ENCODE measurements at places on chromosomes 7 and 10. TPM values are rescaled to one million over a fixed set of nuclear protein-coding genes. Genes with fewer than 3 reads are reported as not detected.

The DKK1 gene
- 0.69 TPM for total RNA-seq

The ICA1 gene
- 4.1 TPM for total RNA-seq

The C10orf53 gene
- total RNA-seq: not detected

The FAM131B gene
- total RNA-seq: 0.42 TPM

The KCP gene
- total RNA-seq: not detected

The ST8SIA6 gene
- 1.2 TPM for total RNA-seq

The UTF1 gene
- not detected for total RNA-seq

The BLVRA gene
- 102 TPM for total RNA-seq

- DNase-seq: no peak
Observed at GRCh38 chr10:124496150-124496549, 34.5 kb downstream of the LHPP start.

- peak; percentile 64 for DNase-seq
Observed at GRCh38 chr10:125551247-125551646, 131.7 kb downstream of the TEX36 start.

DNA sequence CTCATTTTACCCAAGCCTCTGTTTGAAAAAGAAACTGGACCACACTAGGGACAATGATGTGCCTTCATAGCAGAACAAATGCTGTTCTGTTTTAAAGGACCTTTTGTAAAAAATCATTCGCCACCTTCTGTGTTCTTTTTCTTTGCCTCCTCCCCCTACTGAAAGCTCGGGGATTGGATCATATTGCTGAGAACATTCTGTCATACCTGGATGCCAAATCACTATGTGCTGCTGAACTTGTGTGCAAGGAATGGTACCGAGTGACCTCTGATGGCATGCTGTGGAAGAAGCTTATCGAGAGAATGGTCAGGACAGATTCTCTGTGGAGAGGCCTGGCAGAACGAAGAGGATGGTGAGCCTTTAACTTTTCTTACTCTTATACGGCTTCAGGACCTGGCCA lies 62.2 kb downstream of the POLL start:
- DNase-seq: no peak

DNA sequence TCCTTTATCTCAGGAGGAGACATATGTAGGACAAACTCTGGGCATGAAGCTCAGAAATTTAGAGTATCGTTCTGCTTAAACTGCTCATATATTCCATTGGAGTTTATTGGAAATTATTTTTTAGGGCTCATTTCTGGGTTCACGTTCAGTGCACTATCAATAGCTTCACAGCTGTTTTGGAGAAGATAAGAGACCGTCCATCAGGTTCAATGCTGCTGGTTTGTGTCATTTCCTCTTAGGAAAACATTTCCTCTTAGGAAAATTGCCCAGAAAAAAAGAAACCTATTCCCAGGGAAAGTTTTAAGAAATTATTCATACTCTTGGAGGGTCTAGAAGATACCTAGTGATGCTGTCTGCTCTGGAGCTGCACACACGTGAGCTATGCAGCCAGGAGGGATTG lies 691.7 kb downstream of the GRID1 start:
- DNase-seq: no peak

- DNase-seq: no peak
Observed at GRCh38 chr7:134089446-134089845, 37.7 kb upstream of the LRGUK start.

- DNase-seq: no peak
Observed at GRCh38 chr10:62893036-62893435, 76.9 kb upstream of the EGR2 start.

GRCh38 chr7:108452707-108453106 lies 3.5 kb downstream of the NRCAM start:
- no peak for DNase-seq

GRCh38 chr7:146956853-146957252 lies 840.3 kb downstream of the CNTNAP2 start:
- DNase-seq: no peak

DNA sequence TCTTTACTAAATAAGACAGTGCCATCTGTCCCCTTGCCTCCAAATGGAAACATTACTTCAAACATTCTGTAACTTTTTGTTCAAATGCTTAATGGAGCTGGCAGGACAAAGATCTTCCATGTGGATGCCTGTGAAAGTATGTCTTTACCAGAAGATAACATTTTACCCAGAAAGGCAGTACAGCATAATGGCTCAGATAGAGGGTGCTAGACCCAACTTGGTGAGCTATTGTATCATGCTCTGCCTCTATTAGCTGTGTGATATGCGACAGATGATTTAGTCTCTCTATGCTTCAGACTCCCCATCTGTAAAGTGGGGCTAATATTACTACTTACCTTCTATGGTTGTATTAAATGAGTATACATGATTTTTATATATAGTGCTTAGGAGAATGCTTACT lies 8.8 kb upstream of the SMKR1 start:
- no peak for DNase-seq

DNA sequence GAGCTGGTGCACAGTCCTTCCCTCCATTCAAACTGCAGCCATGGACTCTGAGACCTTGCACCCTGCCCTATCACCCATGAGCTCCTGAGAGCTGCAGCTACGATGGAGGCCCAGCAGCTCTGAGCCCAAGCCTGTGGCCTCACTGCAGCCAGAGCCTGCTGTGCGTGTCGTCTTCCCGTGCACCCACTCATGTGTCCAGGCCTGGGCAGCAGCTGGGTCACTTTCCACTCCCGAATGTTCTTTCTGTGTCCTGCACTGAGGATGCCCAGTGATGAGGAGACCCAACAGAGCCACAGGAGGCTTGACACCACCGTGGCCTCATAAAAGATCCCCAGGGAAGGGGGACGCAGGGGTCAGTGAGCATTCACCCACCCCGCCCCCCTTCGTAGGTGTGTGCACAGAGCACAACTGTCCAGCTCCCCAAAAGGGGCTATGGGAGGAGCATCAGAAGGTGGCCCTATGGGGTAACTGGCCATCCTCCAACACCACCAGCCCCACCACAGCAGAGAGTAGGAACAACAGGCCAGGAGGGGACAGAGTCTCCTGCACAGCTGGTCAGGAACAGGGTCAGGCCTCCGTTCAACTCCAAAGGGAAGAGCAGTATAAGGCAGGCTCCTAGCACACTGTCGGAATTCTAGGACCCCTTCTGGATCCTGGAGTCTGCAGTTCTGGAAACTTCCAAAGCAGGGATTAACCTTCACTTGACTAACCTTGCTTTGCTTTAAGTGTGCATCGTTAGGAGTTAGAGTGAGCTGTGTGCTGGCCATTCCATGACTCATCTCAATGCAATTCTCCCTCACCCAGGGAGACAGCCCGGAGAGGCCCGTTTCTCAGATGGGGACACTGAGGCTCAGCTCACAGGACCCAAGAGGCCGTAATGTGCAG lies 52.6 kb downstream of the RASGEF1A start:
- DNase-seq: no peak

- DNase-seq: no peak
Observed at GRCh38 chr10:102619281-102619981, 24.8 kb upstream of the TRIM8 start.

- DNase-seq: no peak
Observed at GRCh38 chr10:72740528-72740927, 48.6 kb downstream of the MCU start.

DNA sequence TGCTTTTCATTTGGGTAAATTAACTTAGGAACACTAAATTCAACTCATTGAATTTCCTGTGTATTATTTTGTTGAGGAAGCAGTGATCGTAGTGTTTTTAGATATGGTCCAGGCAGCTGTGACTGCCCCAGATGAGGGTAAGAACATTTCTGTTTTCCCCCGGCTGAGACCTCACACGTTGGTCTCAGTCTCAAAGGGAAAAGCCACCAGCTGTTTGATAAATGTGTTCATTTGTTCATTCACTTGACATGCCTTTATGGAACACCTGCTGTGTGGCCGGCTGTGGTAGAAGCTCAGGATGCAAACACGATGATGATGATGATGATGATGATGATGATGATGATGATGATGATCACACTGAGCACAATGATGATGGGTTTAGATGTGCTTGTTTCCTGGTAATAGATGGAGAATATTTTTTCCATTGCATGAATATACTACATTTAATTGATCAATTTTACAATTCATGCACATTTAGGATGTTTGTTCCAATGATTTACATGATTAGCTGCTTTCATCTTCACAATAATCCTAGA lies 125.6 kb upstream of the ZNF32 start:
- no peak for DNase-seq

- DNase-seq: no peak
Observed at GRCh38 chr7:70263471-70264255, 665.4 kb downstream of the AUTS2 start.

- no peak for DNase-seq
Observed at GRCh38 chr7:95102662-95103061, 195.3 kb downstream of the PPP1R9A start.

DNA sequence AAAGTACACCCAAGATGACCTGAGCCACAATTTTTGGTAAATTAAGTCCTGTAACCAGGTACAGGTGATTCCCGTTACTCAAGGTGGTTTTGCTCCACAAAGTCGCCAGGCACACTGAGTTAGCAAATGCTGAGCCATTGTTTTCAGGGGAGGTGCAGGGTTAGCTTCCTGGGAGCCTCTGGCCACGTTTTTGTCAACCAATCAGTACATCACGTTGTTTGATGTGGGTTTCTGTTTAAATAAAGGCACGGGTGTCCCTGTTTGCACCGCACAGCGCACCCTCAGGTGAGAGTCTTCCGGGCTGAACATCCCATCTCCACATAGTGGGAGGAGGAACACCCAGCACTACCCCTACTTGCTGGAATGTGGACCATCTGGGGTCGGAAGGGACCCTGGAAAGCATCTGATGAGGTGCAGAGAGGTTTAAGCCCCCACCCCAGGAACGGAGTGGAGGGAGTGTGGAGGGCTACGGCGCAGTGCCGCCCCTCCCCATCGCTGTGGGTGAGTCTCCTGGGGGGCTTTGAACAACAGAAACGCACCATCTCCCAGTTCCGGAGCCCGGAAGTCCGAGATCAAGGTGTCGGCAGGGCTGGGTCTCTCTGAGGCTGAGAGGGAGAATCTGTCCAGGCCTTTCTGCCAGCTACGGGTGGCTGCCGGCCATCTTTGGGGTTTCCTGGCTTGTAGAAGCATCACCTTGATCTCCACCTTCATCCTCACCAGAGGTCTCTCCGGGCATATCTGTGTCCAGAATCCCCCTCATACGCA lies 42.5 kb downstream of the PRKAG2 start:
- DNase-seq: no peak

DNA sequence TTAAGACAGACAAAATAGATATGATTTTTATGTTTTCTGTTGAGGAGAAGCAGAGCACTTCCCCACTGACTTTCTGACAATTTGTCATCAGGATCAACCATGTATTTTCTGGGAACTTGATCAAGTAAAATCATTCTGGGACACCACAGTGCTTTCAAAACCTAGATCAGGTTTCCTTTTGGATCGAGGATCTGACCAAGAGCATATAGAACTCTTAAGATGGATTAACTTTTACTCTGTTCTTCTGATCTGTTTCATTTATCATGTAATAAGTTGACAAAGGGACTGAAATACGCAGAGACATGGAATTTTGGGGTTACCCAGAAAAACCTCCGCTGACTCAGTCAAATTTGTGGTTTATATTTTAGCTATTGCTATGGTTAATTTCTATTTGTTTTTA lies 136.0 kb upstream of the WNT16 start:
- DNase-seq: no peak

DNA sequence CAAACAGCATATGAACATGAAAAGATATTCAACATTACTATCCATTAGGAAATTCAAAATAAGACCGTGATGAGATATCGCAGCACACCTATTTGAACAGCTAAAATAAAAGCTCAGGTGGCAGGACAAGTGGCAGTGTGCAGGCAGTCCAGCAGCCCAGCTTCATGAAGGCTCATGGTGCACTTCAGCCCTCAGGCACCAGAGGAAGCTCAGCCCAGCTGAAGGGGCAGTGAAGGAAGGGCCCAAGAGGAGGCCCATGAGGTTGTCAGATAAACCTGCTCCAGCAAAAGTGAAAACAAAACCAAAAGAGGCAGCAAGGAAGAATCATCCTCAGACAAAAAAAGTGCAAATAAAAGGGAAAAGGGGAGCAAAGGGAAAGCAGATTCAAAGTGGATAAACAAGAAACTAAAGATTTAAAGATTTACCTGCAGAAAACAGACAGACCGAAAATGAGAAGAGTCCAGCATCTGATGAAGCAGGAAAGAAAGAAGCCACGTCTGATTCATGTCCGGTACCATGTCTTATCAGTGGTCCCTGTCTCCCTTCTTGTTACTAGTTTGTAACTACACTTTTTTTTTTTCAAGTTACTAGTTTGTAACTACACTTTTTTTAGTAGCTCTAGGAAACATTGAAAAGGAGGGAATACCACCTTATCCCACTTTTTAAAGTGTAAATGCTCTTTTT lies 15.0 kb upstream of the FAM24B start:
- no peak for DNase-seq

DNA sequence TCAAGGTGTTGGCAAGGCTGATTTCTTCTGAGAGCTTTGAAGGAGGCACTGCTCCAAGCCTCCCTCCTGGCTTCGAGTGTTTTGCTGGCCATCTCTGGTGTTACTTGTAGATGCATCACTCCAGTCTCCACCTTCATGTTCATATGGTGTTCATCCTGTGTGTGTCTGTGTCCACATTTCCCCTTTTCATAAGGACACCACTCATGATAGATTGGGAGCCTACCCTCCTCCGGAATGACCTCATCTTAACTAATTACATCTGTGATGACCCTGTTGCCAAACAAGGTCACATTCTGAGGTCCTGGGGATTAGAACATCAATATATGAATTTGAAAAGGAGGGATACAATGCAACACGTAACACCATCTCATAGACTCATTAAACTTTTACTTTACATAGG lies 119.0 kb downstream of the CREB5 start:
- no peak for DNase-seq

DNA sequence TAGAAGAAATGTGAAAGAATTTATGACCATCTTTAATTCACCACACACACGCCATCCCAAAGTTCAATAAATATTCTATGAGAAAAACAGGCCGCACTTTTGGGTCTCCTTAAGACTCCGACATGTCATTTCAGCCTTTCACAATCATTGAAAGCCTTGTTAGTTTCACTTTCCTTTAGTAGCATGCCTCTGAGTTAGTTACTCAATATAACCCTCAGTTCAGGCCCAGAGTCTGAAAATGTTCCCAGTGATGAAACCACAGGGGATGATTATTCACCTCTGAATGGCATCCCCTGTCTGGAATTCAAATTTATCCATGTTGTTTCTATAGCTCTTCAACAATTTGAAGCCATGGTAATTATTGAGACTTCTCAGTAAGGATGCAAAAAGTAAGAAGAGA lies 278.1 kb upstream of the NRP1 start:
- DNase-seq: no peak

- no peak for DNase-seq
Observed at GRCh38 chr10:26087666-26088065, 128.9 kb upstream of the GAD2 start.

- DNase-seq: no peak
Observed at GRCh38 chr7:50814166-50814565, 31.5 kb upstream of the GRB10 start.
